ENCODE measurements at places on chromosomes 7 and 10.

GRCh38 chr10:104376784-104377300 is 23.2 kb downstream of the CFAP58 start:
- DNase-seq: no peak

- DNase-seq: no peak
Observed at GRCh38 chr7:2037808-2038522, 194.8 kb downstream of the MAD1L1 start.

DNA sequence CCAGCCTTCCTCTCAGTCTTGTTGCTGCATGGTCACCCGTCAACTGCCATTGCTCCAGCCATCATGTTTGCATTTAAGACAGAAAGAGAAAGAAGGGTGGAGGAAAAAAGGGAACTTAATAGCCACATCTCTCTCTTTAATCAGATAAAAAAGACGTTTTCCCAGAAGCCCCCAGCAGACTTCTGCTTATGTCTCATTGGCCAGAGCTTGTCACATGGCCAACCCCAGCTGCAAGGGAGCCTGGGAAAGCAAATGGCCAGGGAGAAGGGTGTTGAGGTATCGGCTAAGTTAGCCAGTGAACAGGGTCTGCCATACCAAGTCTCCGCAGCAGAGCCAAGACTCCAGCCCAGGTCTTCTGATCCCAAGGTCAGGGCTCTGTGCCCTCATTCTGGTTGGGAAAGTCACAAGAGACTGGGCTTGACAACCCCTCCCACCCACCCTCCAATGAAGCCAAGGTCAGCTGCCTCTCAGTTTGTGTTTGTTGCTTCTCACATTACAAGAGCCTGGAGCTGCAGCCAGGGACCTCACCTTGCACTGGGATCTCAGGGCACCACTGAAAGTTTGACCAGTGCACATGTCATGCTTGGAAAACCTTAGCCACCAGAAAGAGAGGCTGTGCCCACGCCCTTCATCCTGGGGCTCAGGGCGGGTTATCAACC is 80.3 kb upstream of the LYZL2 start:
- no peak for DNase-seq

DNA sequence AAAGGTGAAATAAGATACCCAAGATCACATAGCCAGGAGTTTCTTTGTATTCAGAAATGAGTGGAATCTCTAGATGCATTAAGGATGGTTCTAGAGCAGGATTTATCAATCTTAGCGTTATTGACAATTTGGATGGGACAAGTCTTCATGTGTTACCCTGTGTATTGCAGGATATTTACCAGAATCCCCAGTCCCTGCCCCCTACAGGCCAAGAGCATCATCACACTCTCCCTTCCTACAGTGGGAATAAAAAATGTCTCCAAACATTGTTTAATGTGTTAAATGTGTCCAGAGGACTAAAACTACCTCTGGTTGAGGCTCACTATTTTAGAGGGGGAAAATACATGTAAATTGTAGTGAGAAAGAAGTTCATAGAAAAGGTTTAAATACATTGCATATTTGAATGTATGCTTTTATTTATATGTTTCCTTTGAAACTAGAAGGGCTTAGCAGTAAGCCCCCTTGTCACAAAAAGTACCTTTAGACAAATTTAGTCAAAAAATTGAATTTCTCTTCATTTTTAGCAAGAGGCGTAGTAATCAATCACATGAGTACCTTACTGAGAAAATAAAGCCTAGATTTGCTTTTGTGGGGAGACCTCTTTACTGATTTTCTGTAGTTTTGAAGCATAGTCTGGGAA is 141.2 kb downstream of the MLLT10 start:
- no peak for DNase-seq

DNA sequence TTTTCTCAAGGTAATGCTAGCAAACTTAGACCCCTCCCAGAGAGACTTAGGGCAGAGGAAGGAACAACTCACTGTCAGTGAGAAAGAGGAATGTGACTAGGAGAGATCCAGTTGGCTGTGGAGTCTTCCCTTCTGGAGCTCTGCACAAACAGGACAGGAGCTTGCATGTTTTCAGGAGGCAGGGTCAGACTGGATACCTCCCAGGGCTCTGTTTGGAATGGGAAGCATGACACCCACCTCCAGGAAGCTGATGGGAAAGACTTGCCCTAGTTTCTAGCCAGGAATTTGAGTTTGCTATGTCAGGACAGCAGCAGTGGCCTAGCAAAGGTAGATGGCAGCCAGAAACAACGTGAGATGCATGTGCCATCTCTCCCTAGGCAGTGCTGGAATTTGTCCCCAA is 40.6 kb downstream of the GHRHR start:
- no peak for DNase-seq

GRCh38 chr10:63262430-63263073 is 129.4 kb downstream of the NRBF2 start:
- DNase-seq: no peak

DNA sequence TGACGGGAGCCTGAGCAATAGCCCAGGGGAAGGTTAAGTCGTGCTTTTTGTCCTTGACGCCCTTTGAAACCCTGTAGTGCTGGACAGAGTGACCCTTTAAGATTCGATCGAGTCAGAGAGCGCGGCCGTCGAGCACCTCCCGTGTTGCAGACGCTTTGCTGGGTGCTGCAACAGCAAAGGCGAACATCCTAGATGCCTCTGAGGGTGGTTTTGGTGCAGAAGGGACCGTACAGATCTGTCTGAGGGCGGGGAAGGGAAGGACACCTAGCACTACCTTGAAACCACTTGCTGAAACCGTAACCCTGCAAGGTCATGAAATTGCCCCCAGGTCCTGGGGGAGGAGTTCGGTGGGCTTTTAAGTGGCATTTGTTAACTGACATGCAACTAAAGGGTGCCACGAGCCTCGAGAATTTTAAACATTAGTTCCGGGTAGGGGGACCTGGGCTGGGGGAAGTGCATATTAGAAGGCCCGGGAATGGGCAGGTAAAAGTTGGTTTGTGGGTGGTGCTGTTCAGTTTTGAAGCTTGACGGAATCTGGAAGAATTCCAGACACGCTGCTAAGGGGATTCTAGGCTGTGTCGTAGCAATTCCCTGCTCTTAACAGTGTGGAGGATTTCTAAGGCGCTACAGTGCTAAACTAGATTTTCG is 786 bp downstream of the ATP5F1C start:
- no peak for DNase-seq

GRCh38 chr10:5453749-5454489 is 41.6 kb downstream of the NET1 start:
- no peak for DNase-seq

DNA sequence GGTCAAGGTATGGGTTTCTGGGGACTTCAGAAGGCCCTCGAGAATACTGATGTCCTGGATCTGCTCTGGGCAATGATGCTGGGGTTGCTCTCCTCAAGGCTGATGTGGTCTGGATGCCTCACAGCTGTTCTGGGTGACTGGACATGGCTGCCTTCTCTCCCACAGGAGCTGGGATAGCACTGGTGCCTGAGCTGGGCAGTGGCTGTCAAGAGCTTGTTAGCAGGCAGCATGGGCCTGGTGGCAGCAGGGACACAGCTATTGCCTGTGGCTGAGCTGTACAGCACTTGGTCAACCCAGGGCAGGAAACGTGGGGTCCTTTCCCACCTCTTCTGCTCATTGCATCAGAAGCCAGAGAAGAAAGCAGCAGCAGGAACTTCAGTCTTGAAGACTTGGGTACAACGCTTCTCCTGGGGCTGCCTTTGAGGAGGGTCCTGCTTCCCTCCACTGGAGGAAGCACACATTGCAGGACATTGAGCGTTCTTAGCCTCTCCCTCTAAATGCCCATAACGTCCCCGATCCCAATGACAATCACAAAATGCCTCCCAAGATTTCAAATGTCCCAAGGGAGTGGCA is 13.0 kb downstream of the ADCYAP1R1 start:
- no peak for DNase-seq

DNA sequence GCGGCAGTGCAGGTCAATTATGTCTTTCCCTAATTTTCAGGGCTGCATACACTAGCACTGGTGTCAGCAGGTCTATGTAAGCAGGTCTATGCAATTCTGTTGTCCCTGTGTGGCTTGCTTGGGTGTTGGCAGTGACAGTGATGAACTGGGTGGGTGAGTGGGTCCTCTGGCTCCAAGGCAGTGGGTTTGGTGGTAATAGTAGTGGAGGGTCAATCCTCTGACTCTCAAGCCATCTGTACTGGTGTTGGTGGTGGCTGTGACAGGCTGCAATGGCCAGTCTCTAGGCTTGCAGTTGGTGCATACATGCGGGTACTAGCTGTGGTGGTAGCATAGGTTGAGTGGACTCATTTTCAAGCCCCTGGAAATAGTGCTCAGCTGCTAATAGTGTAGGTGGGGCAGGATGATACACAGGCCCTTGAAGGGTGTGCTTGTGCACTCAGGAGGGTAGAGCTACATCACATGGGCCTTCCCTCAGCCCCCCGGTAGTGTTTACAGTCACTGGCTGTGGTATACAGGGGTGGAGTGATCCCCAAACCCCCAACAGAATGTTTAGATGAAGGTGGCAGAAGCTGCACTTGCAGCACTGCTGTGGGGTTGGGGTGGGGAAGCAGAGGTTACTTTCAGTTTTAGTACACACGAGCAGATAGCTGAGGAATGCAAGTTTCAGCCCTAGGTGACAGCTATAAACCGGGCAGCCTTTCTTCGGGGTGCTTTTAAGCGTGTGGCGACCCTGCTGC is 331.3 kb downstream of the PCDH15 start:
- no peak for DNase-seq

- DNase-seq: no peak
Observed at GRCh38 chr7:149719050-149719899, 54.1 kb downstream of the ZNF467 start.

DNA sequence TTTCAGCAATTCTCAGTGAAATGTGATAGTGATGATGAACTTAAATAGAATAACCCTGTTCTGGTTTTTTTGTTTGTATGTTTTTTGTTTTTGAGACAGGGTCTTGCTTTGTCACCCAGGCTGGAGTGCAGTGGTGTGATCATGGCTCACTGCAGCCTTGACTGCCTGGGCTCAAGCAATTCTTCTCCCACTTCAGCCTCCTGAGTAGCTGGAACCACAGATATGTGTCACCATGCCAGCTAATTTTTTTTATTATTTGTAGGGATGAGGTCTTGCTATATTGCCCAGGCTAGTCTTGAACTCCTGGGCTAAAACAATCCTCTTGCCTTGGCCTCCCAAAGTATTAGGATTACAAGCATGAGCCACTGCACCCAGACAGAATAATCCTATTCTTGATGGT is 14.3 kb upstream of the COL17A1 start:
- DNase-seq: no peak

DNA sequence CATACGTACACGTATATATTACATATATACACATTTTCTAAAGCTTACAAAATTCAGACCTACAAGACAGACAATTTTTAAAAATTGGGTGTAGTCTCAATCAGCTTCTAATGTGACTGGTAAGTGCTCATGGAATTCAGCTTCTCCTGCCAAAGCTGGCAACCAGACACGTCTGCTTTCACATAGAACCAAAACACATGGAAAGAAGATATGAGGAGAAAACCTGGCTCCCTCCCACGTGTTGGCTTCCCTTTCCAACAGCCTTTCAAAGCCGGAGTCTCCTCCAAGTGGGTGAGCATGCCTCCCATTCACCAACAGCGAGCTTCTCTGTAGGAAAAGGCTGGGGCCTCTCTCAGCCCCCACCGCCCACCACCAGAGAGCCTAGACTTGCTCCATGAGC is 33.4 kb downstream of the CDCA7L start:
- no peak for DNase-seq

GRCh38 chr7:101882595-101883564 is 65.5 kb downstream of the CUX1 start:
- no peak for DNase-seq

- DNase-seq: no peak
Observed at GRCh38 chr7:464454-465401, 54.9 kb downstream of the PDGFA start.

DNA sequence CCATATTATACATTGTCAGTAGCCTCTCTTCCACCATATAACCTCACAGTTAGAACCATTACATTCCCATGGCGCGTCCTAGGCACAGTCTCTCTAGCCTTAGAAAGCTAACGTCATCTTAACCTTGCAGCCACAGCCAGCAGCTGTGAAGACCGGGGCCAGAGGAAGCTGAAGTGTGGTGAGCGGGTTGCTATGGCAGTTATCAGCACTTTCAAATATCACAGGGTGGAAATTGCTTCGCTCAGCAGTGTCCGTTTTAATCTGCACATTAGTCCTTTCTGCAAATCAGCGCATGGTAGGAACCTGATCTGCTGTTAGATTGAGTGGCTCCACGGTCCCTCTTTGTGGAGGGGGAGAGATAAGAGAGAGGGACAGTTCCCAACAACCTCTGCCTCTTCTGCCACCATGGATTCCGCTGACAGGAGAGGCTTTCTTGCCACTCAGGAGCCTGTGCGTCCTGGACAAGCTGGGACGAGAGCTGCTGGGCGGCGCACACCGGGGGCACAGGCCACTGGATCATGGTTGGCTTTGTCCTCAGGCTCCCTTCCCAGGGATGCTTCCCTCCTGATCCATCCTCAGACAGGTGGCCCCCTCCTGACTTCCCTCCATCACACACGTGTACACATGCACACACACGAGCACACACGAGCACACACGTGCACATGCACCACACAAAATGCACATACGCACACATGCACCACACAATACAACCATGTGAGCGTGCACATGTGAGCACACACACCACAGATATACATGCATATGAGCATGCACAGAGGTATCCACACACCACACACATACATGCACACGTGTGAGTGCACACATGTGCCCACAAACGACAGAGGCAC is 93.8 kb downstream of the WDR37 start:
- no peak for DNase-seq

GRCh38 chr7:44216521-44217222 is 15.9 kb downstream of the YKT6 start:
- no peak for DNase-seq

DNA sequence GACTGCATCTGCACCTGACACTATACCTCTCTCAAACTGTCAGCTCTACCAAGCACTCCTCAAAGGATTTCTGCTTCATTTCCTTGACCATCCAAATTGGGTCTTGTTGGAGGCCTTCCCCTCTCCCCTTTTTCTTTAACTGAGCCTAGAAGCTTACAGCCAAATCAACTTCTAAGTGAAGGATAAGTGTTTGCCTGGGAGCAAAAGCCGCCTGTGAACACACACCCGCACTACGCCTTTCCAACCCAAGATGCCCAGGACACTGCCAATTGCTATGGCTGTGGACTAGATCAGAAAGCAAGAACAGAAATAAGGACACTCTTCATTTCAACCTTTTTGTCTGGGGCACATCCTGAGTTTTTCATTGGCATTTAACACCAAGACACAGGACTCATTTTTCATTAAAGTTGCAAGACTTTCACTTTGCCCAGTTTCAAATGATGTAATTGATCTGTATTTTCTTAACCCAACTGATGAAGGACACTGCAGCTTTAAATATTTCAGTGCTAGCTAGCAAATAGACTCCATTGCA is 52.8 kb downstream of the CPEB3 start:
- DNase-seq: peak; percentile 17
